ENCODE measurements at places on chromosomes 11 and 22.

- DNase-seq: no peak
These were observed 192.8 kb downstream of the ETS1 start for GRCh38 chr11:128394431-128395089.

DNA sequence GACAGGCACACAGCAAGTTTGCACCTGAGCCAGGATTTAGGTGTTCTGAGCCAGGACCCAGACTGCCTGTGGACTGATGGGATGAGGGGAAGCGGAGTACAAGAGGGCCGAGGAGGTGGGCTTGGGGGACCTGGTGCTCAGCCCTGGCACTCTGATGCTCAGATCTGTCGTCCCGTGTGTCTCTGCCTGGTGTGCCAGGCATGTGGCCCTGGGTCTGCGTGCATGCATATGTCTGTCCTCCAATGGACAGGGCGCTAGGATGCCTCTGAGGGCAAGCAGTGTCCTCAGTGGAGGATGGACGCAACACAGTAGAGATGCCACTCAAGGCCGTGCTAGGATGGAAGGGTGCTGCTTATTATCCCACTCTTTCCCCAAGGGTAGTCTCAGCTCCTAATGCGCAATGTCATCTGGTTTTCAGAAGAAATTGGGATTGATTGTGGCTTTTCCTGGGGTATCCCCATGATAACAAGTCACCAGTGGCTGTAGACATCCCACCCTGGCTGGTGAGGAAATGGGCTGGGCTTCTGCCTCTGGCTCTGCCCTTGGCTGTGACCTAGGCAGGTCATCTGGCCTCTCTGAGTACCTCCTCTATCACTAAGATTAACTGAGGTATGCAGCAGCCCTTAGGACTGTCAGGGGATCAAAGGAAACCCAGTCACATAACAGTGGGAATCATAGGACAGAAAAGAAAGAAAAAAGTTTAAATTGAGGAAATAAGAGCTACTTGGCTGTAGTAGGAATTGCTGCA is 35.7 kb upstream of the SUSD2 start:
- DNase-seq: no peak

DNA sequence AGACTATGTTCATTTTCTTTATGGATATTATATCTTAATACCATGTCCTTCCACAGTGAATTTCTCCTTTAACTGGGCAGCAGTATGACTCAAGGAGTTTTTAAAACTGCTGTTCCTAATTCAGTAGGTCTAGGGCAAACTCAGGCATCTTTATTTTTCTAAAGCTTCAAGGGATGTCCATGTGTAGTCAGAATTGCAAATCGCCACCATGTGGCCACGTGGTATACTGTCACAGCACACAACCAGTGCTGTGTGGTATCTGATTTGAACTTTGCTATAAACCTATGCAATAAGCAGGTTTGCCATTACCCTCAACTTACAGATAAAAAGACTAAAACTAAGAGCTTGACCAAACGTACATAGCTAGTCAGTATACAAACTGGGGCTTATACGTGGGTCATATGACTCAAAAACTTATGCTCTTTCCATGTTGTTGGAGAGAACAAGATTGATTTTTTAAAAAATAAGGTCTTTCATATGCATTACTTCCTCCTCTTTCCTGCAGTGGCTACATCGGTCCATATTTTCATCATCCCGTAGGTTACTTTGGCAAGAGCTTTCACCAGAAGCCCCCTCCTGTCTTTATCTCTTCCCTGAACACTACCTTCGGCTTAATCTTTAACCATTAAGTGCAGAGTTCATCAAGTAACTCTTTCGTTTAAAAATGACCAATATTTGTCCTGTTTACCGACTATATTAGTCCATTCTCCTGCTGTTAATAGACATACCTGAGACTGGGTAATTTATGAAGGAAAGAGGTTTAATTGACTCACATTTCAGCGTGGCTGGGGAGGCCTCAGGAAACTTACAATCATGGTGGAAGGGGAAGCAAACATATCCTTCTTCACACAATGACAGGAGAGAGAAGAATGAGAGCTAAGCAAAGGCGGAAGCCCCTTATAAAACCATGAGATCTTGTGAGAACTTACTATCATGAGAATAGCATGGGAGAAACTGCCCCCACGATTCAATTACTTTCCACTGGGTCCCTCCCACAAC is 8.0 kb upstream of the HTATIP2 start:
- peak; percentile 13 for DNase-seq

GRCh38 chr22:46008836-46009596 is 32.1 kb upstream of the WNT7B start:
- DNase-seq: no peak

DNA sequence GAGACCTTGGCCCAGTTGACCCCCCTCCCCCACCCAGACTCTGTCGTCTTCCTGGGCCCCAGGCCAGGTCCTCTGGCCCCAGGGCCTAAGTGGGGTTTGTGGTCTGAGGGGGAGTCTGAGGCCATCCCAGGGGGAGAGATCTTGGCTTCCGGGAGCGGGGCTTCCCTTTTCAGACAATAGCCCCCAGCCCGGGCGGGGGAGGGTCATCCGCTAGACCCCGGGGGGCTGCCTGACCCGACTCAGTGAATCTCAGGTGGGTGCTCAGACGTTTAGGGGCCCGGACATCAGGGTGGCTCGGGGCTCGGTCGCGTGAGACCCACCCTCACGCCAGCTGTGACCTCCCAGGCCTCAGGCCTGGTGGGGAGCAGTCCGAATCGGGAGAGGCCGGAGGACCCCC is 609 bp downstream of the MAPK11 start:
- DNase-seq: no peak

GRCh38 chr11:2576111-2576510 is 123.7 kb downstream of the KCNQ1OT1 start:
- no peak for DNase-seq

- DNase-seq: no peak
These were observed 49.8 kb upstream of the SCUBE2 start for GRCh38 chr11:9141186-9141585.

DNA sequence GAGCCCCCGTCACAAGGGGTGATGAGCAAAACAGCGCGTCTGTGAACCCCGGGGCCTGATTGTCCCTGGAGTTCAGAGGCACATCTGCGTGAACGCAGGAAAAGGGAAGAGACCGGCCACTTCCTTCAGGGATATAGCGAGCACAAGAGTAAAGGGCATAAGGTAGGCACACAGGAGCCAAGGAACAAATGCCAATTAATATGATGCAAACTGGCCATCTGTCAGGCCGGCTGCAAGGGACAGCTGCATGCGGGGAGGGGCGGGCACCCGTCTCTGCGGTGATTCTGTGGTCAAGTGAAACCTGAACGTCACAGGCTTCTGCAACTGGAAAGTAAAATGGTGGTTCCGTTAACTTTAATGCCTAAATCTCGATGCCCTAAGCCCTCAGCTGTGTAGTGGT is 64.7 kb downstream of the TRIM29 start:
- no peak for DNase-seq

DNA sequence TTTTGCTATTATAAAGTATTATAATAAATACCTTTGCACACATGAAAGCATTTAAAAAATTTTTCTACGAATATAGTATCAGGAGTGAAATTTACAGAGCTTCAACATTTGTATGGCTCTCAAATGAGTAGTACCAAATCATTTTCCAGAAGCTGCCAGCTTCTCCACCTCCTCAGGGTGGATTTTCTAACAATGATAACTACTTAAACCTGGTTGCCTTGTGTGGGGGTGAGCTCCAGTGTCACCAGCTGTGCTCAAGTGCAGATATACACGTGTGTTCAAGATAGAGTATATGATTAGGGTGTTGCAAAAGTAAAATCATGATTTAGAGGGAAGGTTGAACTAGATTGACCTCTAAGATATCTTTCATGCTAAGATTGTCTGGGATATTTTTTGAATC is 48.2 kb downstream of the HORMAD2 start:
- no peak for DNase-seq

DNA sequence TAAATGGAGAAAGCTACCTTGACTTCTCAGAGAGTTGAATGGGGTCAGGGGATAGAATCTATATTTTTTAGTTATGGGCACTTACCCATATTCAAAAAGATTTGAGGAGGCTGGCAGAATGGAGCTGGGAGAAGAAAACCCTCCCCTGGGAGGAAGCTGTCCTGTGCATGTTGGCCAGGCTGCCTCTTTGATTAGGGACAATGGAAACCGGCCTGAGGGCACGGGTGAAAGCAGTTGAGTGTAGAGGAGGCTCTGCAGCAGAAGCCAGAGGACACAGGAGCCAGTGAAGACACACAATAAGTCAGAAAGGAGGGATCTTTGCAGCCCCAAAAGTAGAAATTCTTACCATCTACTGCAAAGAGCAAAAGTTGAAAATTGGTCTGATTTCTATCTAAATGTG is 66.6 kb upstream of the B3GAT1 start:
- DNase-seq: no peak

- no peak for DNase-seq
These were observed 1.9 kb downstream of the CHRM4 start for GRCh38 chr11:46389450-46390330.

- DNase-seq: no peak
These were observed 25.5 kb upstream of the CTSC start for GRCh38 chr11:88363004-88363403.

GRCh38 chr22:46860562-46860961 is 98.1 kb downstream of the TBC1D22A start:
- no peak for DNase-seq

GRCh38 chr11:128152796-128153696 is 434.3 kb downstream of the ETS1 start:
- DNase-seq: no peak

DNA sequence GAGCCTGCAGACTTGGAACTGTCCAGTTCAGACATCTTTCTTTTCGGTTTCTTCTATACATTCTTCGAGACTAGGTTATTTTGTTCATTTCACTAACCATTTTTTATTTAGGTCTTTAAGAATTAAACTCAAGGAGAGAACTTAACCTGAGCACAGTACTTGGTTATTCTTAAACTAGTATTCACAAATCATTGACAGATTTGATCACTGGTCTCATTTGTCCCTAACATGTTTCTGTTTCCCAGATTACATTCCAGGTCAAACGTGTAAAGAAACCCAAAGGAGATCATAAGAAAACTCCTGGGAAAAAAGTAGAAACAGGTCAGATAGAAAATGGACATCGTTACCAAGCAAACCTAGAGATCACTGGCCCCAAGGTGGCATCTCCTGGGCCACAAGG is 85.1 kb downstream of the TTC17 start:
- no peak for DNase-seq

- DNase-seq: no peak
These were observed 40.4 kb downstream of the SLCO2B1 start for GRCh38 chr11:75191330-75191717.

DNA sequence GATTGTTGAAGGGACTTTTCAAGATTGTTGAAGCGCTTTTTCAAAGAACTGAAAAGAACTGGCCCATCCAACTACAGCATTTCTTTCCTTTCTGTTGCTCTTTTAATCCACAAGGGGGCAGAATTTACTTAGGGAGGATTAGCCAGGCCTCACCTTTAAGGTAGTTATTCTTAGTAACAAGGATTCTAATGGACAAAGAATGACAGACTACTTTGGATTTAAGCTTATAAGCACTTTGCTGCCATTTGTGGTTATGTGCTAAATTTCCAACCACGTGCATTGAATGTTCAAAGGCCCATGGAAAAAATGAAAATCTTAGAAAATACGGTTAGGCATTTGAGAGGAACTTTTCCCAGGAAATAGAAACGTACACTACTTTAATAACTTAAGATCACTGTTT is 49.5 kb upstream of the HSPA8 start:
- DNase-seq: no peak

GRCh38 chr11:105857728-105858127 is 164.3 kb downstream of the MSANTD4 start:
- DNase-seq: no peak

DNA sequence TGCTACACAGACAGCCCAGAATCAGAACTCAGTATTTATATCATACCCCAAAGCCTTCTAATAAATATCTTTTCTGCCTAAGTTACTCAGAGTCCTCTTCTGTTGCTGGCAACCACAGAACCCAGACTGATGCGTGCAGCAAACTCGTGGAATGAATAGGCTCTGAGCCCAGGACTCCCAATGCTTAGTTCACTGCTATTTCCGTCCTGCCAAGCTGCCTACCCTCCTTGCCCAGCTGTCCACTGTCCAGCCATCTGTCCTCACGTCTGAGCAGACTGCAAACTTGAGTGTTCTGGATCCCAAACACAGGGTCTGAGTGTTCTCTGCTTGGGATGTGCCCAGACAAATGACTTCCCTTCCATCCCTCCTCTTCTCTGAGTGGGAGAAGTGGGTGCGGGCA is 19.4 kb downstream of the PTPN5 start:
- DNase-seq: no peak

DNA sequence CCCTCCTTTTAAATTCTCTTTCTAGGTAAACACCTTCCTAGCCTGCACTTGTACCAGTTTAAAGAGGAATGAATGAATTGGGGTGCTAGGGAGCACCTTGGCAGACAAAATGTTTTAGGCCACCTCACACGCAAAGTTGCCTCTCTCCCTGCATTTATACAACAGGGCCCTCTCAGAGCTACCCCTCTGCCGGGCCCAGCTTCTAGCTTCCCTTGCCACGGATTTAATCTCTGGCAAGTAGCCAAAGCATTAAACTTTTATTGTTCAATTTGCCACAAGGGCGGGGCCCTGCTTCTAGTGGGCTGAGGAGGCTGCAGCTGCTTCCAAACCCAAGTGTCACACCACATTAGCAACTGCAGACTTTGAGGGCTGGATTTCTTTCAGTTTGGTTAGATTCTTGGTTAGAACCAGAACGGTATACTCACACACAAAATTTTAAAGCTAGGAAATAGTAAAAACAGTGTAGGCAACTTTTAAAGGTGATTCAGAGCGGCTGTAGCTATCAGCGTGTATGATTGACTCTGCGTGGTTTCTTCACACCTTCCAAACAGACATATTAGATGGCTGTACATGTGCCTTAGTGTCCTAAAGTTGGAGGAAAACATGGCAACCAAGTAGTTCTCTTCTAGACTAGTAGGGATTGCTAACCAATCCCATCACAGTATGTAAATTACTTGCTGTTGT is 6.5 kb downstream of the KREMEN1 start:
- DNase-seq: no peak

- no peak for DNase-seq
These were observed 23.7 kb downstream of the ADAMTS8 start for GRCh38 chr11:130404727-130405126.

- DNase-seq: no peak
These were observed 5.6 kb upstream of the TIRAP start for GRCh38 chr11:126277322-126277721.

- DNase-seq: no peak
These were observed 3.7 kb downstream of the F2 start for GRCh38 chr11:46722566-46723358.

DNA sequence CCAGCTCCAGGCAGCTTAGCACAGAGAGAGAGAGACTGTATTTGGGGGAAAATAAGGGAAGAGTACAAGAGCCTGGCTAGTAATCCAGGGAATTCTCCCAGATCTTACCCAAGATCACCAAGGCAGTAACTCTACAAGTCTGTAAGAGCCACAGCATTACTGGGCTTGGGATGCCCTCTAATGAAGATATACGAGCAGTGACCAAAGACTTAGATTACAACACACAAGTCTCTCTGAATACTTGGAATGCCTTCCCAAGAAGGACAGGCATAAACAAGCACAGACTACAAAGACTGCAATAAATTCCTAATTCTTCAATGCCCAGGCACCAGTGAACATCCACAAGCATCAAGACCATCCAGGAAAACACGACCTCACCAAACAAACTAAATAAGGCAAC is 17.7 kb downstream of the DNAJC24 start:
- DNase-seq: no peak

GRCh38 chr11:35751664-35752061 is 89.1 kb downstream of the TRIM44 start:
- DNase-seq: no peak

- DNase-seq: no peak
These were observed 19.7 kb downstream of the CTR9 start for GRCh38 chr11:10770626-10771254.
